Hepatocyte (in vitro differentiated cells): ENCODE measurements at places on chromosomes 5 and 9.

DNA sequence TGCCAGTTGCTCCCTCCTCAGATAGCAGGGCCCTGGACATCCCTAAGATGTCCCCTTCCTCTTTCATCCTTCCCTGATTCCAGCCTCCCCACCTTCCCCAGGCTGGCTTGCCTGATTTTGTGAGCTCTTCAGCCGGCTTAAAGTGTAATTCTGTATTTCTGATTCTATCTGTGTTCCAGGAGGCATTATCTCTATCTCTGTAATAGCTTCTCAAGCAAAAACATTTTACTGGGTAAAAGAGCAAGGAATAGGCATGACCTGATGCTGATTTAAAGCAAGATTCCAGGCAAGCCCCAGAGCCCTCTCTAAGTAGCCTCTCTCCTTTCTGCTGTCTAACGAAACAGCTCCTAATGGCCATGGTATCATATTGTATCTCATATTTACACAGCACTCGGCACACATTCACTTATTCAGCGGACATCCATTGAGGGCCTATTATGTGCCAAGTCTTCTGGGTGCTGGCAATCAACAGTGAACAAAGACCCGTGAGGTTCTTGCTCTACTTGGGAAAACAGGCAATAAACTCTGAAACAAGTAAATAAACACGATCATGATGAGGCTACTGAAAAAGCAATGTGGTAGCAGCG lies 100.9 kb upstream of the MSX2 start:
- DNase-seq = no peak

GRCh38 chr5:101435768-101436167 lies 532.7 kb upstream of the ST8SIA4 start:
- DNase-seq = no peak

DNA sequence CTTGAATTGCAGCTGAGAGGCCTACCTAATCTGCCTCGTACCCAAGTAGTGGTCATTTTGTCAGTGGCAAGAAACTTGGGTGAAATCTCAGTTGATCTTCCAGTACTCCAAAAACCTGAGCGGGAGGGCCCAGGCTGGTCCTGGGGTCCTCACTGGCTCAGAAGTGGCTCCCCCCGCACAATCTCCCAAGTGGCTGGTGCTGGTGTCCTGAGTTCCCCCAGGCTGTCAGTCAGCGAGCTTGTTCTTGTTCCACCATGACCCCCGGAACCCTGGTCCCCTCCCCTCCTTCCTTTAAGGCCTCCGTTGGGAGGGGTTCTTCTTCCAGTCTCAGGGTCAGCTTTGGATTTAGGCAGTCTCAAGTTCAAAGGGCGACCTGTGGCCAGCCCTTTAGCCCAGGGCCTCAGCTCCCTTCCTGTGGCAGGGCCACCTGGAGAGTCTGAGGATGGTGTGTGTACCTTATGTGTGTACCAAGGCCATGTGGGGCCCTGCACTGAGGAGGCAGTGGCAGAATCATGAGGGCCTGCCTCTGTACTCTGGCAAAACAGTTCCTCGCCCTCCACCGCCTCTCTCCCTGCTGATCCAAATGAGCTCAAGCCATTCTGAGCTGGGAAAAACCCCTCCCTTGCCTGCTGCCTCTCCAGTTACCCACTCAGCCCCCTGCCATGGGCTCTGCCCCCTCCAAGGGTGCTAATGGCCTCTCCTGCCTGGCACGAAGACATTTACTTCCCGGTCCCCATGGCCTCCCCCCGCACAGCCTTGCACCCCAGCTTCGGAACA lies 4.5 kb upstream of the DBN1 start:
- no peak for DNase-seq

- no peak for DNase-seq
These were observed 3.6 kb downstream of the F12 start for GRCh38 chr5:177405805-177406204.

DNA sequence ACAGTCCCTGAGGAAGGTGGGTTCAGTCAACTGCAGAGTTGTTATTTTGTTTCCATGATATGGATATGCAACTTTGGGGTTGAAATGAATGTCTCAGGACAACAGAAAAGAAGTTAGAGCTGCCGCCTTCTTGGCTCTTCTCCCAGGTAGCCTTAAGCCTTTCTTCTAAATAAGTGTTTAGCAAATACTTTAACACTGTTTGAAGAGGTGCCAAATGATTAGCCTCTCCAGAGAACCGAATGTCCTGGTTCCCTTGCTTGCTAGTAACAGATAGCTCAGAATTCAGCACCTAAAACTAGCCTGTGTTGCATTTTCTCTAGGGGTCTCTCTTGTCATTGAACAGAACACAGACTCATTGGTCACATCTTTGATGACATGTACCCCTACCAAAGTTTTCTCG lies 127.7 kb upstream of the PIK3R1 start:
- DNase-seq = no peak

GRCh38 chr9:34522091-34522887 lies 501 bp downstream of the ENHO start:
- DNase-seq = no peak

DNA sequence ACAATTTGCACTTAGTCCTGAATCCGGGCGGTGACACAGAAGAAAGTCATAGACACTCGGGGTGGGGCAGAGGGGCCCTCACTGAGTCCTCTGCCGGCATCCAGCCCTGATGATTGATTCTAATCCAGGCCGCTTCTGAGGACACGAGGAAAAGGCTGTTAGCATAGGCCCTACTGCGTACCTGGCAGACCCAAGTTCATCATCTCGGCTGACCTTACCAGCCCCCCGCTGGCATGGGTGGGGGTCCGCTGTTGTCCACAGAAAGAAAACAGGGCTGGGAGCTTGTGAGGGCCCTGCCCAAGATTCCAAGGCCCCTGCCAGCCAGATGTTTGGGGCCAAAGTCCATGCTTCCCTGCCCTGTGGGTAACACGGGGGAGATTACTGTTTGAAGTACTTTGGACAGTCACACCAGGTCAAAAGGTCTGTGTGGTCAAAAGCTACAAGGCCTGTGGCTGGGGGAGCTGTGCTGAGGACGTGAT lies 24.5 kb downstream of the ERGIC1 start:
- DNase-seq = peak; percentile 69

GRCh38 chr9:136787690-136788400 lies 3.3 kb upstream of the TMEM141 start:
- DNase-seq = peak; percentile 90

GRCh38 chr5:151733358-151734063 lies 24.9 kb downstream of the ATOX1 start:
- DNase-seq = no peak

DNA sequence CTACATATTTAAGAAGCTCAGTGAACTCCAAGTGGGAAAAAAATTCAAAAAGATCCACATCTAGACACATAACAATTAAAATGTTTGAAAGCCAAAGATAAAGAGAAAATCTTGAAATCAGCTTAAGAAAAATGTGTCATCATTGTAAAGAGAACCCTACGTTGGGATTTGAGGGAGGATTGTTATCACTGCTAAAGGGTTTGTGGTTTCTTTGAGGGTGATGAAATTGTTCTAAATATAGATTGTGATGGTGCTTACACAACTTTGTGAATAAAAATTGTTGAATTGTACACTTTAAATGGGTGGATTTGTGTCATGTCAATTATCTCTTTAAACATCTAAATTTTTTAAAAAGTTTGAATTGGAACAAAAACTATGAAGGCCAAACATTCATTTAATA lies 92.2 kb upstream of the ADAMTS19 start:
- DNase-seq = no peak

DNA sequence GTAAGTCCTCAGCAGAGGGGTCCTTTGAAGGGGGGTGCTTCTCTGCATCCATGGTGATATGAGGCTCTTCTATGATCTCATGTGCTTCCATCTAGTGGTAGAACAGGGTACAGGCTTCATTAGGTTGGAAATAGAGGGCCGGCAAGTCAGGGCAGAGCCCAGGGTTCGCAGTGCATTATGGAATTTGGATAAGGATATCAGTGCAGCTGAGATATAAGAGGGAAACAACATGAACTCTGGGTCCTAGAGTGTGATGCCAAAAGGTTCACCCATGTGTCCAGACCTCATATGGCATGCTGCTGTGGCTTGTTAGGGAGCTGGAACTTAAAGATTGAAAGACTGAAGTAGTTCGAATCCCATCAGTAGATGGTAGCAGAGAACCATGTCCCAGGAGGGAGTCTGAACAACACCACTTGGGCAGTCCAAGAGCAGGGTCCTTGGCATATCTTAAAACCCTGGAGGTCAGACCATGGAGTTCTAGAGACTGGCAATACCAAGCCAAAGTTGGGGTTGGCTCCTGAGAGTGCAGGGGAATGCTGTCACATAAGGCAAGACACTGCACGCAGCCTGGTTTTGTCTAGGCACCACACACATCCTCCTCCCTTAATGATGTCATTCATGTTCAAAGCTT lies 2.3 kb downstream of the FAM221B start:
- peak; percentile 73 for DNase-seq

DNA sequence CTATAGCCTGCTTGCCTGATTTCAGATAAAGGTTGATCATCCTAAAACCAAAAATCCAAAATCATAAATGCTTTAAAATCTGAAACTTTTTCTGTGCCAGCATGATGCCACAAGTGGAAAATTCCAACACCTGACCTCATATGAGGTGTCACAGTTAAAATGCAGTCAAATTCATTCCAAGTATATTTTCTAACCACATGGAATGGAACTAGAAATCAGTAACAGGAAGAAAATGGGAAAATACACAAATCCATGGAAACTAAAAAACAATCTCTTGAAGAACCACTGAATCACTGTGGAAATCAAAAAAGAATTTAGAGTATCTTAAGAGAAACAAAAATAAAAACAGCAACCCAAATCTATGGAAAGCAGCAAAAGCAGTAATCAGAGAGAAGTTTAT lies 297.5 kb upstream of the COX7C start:
- no peak for DNase-seq

- no peak for DNase-seq
These were observed 632 bp downstream of the COQ4 start for GRCh38 chr9:128323212-128323730.

DNA sequence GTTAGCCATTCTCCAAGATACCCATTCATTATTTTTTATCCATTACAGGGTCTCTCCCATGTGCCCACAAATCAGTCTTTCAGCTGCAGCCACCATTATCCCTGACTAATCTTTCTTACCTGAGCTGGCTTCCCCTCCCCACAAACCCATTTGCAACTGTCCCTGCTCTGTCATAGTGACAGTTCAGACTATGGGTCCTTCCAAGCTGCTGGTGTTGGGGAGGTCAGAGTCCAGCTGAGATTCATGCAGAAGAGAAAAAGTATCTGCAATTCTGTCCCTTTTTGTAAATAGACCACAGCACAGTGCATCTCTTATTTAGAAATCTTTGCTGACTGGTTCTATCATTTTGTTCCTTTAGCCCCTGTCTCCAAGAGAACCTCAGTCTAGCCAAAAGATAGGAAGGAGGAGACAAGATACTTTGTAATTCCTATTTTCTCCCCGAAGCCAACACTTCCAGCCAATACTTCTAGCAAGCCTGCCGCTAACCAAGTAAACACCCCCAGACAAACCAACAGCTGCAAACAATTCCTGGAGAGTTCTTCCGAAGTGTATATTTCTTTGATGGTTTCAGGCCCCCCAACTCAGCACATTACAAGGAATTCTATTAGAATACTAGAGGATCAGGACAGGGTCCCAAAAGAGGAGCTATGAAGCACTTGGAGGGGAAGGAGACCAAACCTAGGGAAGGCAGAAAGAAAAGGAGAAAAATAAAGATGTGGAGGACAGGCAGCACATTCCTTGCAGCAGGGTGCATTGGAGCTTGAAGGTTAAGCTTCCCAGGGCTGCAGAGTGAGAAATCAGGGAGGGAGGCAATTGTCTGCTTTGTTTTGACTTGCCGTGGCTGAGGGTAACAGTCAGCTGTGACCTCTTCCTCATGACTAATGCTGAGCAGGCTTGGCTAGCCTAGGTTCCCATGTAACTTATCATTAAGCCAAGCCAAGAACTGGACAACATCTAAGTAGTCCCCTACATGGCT lies 148.5 kb downstream of the SGCD start:
- DNase-seq = peak; percentile 17

DNA sequence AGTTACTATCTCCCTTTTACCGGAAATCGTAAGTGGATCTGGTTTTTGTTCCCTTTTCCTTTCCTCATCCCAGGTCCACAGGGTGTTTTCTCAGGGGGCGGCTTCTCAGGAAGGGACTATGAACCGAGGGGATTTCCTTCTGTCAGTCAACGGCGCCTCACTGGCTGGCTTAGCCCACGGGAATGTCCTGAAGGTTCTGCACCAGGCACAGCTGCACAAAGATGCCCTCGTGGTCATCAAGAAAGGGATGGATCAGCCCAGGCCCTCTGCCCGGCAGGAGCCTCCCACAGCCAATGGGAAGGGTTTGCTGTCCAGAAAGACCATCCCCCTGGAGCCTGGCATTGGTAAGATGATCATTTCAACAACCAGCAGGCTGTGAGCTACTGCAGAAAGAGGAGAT lies 75.8 kb downstream of the GOLPH3 start:
- no peak for DNase-seq

DNA sequence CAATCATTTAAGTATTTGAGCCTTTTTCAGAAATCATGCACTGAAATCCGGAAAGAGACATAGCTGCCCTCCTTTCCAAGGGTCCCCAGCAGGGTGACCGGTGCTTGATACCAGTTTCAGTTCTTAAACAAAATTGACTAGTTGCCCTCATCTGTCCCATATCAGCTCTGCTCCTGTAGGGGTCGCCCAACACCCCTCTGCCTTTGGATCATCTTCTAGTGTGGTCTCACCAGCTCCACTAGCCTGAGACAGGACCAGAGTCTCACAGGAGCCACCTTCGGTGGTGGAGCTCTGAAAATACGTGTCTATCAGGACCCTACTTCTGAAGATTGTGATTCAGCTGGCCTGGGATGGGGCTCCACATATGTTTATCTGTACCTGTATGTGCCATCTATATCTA lies 428.2 kb downstream of the ENC1 start:
- no peak for DNase-seq

DNA sequence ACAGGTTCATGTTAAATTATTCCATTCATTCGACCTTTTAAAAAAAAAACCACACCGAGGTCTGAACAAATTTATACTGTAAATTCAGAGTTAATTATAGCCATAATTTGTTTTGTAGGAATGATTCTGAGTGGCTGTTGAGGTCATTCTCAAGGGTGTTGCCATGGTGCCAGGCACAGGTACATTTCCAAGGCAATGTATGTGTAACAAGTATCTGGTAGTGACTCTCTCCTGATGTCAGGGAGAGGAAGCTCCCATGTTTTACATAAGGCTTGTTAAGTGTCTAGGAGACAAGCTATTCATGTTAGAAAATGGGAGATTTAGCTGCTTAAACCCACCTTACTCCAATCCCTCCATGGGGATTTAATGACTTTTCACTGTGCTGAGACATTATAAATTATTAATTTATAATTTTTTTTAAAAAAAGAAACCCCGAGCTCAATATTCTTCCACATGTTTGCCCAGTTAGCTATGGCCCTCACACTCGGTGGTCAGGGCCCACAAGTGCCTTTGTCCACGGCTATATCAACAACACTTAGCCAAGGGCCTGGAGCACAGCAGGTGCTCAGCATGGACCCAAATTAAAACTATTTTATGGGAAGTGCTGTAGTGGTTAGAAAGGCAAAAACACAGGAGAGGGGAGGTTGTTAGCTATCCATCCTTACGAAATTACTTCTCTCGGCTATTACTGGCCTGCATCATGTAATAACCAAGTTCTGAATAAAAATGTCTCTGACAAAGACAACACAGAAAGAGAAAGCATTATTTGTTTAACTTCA lies 154.6 kb upstream of the GNA14 start:
- no peak for DNase-seq

GRCh38 chr5:137778772-137779564 lies 24.8 kb upstream of the HNRNPA0 start:
- DNase-seq = peak; percentile 55

- no peak for DNase-seq
These were observed 11.8 kb downstream of the HNRNPAB start for GRCh38 chr5:178216088-178216534.

- no peak for DNase-seq
These were observed 12.2 kb downstream of the SPINK1 start for GRCh38 chr5:147819261-147819770.
